ENCODE measurements at places on chromosomes 6 and 20.

DNA sequence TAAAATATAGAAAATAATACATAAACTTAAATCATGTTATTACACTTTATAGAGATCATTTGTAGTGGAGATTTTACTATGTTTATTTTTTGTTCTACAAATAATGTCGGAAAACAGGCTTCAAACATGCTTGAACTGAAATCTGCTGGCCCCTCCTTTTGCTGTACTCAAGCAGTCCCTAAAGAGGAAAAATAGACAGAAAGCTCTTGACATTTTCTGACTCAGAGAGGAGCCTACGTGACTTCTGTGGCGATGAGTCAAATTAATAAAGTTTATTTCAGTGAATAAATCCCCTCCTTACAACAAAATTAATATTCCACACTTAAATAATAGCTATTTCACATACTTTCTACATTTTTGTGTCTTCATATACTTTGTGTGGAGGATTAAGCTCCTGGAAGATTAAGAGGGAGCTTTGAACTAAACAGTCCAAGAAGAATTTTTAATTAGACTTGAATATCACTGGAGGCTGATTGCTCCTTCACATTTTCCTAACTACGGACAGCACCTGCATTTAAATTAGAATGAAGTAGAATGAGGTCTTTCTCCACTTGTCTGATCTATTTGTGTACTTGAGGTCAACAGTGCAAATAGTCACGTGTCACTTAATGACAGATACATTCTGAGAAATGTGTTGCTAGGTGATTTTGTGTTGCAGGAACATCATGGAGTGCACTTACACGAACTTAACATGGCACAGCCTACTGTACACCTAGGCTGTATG lies 1.7 kb upstream of the TREM1 start:
- peak; percentile 13 for DNase-seq

- DNase-seq = no peak
Observed at GRCh38 chr6:169927711-169928110, 176.3 kb downstream of the ERMARD start.

GRCh38 chr6:113361014-113361645 lies 496.0 kb upstream of the MARCKS start:
- peak; percentile 62 for DNase-seq

GRCh38 chr6:4981761-4982160 lies 22.1 kb downstream of the RPP40 start:
- no peak for DNase-seq

GRCh38 chr6:18328070-18328469 lies 59.1 kb upstream of the RNF144B start:
- DNase-seq = no peak
